Activated T-cell treated with anti-CD3 and anti-CD28 coated beads, Interleukin-2, amount 50 U/mL, for 48 hours (primary cell): ENCODE measurements at places on chromosomes 1 and 21.

- DNase-seq: no peak
These were observed 53.8 kb downstream of the NGF start for GRCh38 chr1:115284209-115284608.

DNA sequence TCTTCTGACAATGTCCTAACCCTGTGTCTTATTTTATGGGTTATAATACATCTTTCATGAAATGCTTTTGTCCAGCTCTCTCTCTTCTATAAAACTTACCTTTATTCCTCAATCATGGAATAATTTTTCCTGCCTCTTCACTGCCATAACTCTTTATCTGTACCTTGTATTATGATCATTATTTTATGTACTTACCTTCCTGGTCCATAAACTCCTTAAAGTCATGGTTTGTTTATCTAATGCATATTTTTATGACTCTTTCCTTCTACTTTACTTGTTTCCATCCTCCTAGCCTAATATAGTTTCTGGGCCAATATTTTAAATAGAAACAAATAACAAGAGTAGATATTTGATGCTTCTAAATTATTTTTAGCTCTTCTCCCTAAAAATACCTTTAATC is 65.8 kb upstream of the BMP8A start:
- no peak for DNase-seq

DNA sequence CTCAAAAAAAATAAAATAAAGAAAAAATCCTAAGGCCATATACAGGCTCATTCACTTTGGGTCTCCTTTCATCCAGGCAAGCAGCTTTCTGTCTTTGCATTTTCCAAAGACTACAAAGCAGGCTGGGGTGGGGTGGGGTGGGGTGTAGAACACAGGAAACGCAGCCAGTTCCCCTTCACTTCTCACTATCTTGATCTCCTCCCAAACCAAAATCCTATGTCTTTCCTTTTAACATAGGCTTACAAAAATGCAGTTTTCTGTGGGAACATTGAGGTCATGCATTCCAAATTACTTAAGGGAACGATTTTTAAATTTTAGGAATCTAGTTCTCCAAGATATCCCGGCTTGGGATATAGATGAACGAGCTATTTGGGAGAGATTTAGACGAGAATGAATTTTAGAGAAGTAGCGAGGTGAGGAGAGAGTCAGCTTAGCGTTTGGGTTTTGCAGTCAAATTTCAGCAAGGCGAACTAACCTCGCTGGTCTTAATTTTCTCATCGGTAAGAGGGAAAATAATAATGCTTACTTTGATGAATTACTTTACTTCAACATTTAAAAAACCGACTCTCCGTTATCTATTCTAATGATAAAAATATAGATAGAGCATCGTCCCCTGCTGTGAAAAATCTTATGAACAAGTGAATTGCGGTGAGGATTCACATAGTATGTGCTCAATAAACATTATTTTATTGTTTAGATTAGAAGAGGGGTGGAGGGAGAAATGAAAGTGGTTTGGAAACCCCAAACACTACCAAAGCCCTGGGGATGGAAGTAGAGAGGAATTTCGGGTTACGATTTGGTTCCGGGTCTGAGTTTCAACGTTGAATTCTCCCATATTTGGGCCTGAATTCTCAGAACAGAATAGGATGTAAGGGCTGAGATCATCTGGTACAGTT is 735 bp upstream of the STX12 start:
- DNase-seq: no peak

DNA sequence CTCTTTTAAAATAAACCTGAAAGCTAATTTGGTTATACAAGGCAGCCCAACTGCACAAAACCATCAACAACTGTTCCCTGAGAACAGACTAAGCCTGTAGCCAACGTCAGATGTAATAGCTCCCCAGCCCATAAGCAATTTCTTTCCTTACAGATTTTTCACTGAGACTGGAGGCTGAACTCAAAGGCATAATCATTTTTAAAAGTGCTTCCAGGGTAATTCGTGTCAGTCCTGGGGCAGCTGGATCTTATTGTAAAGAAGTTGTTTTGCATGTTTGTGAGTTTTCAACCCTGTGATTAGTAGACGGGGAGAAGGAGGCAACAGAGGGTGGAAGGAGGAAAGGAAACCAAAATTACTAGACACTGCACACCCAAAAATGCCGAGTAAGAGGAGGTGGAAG is 3.2 kb downstream of the DPT start:
- DNase-seq: no peak

GRCh38 chr1:213947200-213947801 is 40.5 kb upstream of the PROX1 start:
- no peak for DNase-seq

- DNase-seq: no peak
These were observed 48.4 kb upstream of the ZNF326 start for GRCh38 chr1:89946532-89946931.

DNA sequence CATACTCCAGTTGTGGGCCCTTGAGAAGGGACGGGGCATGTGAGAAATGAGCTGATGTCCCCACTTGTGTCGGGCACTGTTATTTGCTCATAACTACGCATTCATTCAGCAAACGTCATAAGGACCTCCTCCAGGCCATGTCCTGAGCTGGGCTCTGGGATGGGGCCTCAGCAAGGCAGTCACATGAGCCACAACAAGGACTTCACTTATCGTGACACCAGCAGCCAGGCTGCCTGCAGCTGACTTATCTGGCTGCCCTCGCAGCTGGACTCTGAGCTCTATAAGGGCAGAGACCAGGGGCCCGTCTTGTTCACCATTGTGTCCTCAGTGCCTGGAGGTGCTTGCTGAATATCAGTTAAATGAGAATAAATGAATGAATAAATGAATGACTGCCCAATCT is 37.5 kb upstream of the GRIK3 start:
- DNase-seq: no peak

DNA sequence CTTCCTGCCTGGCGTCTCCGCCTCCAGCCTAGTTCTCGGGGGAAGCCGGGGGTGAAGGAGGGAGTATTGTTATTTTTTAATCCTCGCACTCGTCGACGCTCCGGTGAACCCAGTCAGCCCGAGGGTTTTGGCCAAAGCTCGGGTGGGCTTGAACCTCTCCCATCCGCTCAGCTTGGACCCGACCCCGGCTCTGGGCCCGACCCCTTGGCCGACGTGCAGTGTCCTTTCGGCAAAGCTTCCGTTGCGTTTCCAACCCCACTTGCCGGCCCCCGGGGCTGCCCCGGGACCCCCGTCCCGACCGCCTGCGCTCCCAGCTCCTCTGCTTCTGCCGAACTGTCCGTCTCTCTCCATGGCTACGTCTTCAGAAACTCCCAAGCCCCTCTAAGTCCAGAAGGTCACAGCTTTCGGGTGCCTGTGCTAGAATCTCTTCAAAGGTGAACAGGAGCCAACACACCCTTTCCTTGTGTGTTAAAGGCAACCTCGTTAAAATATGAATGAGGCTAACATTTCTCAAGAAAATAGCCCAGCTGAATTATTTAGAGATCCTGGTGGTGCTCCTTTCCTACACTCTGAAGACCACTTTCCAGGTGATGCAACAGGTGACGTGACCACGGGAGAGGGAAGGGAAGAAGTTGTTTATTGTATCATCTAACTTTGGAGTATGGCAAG is 647 bp downstream of the DESI2 start:
- no peak for DNase-seq

GRCh38 chr1:222634180-222635013 is 16.5 kb downstream of the MIA3 start:
- DNase-seq: peak; percentile 43

DNA sequence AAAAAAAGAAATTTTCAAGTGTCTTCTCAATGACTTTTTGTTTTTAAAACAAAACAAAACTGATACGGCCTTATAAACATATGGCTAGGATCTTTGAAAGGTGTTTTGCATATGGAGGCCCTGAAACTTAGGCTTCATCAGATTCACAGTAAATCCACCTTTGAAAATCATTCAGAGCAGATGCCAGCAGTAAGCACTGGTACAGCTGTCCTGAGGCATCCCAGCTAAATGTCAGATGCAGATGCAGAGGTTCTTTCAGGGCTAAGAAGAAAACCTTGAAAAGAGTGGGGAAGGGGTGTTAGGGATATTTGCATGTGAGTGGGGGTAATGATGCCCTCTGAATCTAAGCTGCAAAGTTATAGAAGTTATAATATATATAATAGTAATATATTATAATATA is 56.2 kb upstream of the GNG12 start:
- no peak for DNase-seq

GRCh38 chr1:41144285-41144684 is 97.8 kb downstream of the SCMH1 start:
- no peak for DNase-seq

DNA sequence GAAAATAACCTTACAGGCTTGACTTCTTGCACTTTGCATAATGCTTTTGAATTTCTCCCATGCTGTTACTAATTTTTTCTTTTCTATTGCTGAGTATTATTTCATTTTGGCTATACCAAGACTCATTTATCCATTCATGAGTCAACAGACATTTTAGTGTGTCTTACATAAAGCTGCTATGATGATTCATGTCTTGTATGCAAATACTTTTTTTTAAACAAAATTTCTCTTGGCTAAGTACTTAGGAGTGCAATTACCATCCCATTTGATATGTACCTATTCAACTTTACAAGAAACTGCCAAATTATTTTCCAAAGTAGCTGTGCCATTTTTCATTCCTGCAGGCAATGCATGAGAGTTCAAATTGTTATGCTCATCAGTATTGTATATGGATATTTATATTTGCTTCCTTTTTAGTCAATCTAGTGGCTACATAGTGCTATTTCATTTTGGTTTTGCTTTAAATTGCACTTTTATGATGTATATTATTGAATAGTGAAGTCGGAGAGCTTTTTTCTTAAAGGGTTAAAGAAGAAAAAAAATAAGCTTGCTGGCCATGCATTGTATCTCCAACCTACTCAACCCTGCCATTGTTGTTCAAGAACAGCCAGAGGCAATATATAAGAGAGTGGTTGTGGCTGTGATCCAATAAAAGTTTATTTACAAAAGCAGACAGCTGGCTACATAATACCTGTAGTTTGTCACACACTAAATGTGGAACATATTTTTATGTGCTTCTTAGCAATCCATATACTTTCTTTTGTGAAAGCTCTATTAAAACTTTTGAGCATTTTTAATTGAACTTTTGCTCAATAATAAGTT is 862.8 kb downstream of the KCNT2 start:
- DNase-seq: no peak

- DNase-seq: no peak
These were observed 330.7 kb upstream of the DPYD start for GRCh38 chr1:98251497-98251896.

- no peak for DNase-seq
These were observed 340.2 kb downstream of the SMYD3 start for GRCh38 chr1:246166841-246167240.

DNA sequence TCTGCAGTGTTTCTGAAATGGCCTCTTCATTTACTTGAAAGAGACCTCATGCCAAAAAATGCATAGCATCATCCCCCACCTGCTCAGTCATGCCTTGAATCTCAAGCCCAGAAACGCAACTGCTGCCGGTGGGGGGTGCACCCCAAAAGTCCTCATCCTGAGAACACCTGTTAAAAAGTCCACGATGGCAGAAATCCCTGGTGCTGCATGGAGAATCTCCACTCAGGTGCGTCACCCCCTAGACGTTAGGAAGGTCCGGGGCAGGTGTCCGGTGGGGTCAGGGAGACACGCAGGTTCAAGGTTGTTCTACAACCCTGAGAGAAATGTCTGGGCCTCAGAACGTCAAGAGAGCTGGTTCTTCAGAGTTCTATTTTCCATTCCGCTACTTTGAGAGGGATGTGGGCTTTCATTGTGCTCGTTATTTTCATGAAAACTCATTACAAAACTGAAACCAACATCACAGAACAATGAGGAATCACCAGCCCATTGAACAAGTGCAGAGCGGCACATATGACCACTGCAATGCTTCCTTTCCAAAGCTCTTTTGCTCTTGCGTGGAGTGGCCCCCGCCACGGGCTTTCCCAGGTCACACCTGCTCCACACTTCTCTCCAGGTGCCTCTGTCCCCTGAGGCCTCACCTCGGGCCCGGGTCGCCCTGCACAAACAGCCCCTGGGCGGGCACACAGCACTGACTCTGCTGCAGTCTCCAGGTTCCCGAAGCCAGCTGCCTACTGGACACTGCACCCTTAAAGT is 201.9 kb downstream of the TOMM20 start:
- peak; percentile 75 for DNase-seq

DNA sequence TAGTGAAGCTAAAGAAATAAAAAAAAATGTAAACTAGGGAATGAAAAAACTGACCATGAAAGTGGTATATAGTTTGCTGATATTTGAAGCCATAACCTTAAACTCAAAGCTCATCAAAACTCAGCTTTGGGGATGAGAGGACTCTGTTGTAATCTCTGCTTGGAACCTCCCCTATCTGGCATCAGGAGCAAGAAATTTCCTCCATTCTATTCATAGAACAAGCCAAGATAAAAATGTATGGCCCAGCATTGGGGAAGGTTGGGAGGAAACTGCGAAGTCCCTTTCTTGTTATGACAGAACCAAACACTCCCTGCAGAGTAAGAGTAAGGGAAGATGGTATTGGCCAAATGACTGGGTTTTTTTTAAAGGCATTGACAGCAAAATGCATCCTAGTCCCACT is 35.6 kb downstream of the MCOLN2 start:
- no peak for DNase-seq

GRCh38 chr21:44414291-44415072 is 40.8 kb upstream of the LRRC3 start:
- no peak for DNase-seq

DNA sequence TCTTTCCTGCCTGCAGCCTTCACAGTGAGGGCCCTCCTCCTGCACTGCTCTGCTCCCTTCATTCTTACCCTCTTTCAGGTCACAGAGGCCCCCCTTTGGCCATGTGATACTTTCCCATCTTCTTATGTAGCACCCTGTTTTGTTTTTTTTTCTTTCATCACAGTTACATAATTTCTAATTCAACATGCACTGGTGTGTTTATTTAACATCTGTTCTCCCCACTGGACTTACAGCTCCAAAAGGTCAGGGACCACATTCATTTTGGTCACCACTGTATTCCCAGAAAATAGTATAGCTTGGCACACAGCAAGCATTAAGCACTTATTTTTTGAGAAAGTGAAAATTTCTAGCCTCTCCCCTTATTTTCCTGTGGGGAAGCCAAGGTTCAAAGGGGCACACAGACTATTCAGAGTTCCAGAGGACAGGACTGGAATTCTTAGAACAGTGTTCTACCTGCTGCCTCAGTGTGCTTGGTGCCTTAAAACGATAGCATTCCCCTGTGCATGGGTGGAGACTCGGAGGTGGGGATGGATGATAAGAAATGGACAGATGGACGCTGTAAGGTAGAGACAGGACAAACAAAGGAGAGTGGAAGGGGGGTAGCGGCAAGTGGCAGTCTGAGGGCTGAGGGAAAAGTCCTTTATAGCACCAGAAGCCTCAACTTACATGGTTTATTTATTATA is 5.3 kb downstream of the DENND2D start:
- DNase-seq: no peak

DNA sequence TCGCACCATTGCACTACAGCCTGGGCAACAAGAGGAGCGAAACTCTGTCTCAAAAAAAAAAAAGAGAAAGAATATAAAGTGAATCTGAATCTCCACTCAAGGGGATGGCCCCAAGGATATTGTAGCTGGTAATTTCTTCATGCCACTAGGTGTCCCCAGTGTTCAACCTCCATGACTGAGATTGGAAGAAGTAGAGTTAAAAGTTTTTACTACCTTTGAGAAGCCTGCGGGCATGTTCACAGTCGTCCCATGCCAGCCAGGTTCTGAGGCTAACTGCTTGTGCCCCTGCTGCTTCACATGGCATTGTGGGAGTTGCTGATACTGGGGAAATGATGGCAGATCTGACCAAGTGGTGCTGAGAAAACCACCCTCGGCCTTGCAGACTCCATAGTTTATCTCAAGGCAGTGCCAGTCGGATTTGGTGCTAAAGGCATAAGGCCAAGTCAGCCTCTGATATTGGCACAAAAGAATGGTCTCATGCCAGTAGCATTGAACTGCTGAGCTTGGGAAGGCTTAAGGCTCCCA is 10.8 kb upstream of the SHISA4 start:
- DNase-seq: peak; percentile 23

GRCh38 chr1:173426057-173426456 is 51.1 kb upstream of the PRDX6 start:
- no peak for DNase-seq
